ENCODE measurements at places on chromosomes 4 and X.

DNA sequence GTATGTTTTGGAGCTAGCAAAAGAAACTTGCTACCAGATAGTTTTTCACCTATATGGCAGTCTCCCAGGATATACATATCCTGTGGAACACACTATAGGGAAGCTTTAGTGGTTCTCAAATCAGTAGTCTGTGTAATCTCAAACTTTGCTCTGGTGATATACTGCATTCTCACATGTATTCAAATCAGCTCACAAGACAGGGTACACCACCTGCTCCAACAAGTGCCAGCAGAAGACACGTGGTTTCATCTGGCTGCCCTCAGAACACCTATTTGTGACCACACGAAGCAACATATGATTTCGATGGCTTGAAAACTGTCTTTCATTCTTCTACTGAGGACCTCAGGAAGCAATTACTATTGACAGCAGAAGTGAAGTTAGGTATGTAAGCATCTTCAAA is 37.7 kb downstream of the BCLAF3 start:
- DNase-seq = no peak

- peak; percentile 56 for DNase-seq
Measured at GRCh38 chrX:19372547-19373331, 29.0 kb downstream of the PDHA1 start.

DNA sequence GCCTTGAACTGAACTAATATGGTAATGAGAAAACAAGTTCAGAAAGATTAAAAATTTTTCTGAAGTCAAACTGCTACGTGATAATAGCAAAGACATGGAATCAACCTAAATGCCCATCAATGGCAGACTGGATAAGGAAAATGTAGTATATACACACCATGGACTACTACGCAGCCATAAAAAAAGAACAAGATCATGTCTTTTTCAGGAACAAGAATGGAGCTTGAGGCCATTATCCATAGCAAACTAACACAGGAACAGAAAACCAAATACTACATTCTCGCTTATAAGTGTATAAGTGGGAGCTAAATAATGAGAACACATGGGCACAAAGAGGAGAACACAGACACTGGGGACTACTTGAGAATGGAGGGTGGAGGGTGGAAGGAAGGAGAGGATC is 4.3 kb upstream of the RPS3A start:
- DNase-seq = no peak

GRCh38 chr4:79959652-79960051 is 113.4 kb downstream of the ANTXR2 start:
- DNase-seq = peak; percentile 6

GRCh38 chr4:119317990-119318389 is 3.9 kb downstream of the FABP2 start:
- DNase-seq = no peak

DNA sequence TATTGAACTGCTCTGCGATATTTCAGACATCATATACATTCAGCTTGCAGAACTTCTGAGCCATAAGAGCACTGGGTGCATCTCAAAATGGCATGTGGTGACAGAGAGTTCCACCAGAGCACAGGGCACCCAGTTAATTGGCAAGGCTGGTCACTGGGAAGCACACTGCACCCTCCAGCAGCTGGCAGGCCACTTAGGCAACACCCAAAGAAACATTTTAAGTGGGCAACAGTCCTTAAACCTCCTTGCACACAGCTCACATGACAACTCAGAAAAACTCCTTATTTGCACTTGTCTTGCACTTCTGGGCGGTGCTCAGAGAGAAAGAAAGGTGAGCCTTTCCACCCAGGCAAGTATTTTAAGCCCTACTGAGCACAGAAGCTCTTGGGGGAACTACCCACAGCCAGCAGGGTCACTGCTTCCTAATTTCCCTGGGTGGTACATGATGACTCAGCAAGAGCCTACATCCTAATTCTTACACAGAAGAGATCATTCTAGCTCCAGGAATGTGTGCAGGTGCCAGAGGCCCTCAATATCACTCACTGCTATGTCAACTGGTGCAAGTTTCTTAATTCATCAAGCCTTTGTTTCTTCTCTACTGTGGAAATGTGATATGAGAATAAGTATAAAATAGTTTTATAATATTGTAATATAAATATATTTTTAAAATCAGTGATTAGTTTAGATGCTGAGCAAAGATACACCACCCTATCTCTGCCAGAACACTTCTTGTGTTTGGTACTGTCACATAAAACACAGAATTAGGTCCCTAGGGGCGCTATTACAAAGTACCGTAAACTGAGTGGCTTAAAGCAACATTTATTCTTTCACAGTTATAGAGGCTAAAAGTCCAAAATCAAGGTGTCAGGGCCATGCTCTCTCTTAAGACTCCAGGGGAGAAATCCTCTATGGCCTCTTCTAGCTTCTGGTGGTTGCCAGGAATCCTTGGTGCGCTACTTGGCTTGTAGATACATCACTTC is 155.1 kb upstream of the PPARGC1A start:
- peak; percentile 36 for DNase-seq

GRCh38 chr4:138835832-138836533 is 179.6 kb upstream of the NOCT start:
- no peak for DNase-seq

- peak; percentile 70 for DNase-seq
Measured at GRCh38 chr4:29805245-29805644, 914.9 kb upstream of the PCDH7 start.

DNA sequence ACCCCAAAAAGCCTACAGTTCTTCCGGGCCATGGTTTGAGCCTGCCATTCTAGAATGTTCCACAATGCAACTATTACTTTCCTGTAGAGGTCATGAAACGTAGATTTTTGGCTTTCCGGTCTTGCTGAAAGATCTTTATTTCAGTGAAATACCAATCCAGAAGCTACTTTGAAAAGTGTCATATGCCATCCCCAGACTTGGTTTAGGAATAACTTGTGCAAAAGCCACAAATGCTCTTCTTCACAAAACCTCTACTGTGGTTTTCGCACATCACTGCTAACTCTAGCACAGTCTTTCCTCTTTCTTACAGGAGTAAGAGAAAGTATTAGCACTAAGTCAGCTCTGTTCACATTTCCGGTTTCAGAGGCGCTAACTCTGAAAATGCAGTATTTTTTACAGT is 12.7 kb upstream of the CD40LG start:
- no peak for DNase-seq

- DNase-seq = no peak
Measured at GRCh38 chrX:146259207-146259606, 441.6 kb downstream of the SLITRK2 start.

GRCh38 chr4:95360906-95361695 is 187.7 kb downstream of the UNC5C start:
- no peak for DNase-seq

DNA sequence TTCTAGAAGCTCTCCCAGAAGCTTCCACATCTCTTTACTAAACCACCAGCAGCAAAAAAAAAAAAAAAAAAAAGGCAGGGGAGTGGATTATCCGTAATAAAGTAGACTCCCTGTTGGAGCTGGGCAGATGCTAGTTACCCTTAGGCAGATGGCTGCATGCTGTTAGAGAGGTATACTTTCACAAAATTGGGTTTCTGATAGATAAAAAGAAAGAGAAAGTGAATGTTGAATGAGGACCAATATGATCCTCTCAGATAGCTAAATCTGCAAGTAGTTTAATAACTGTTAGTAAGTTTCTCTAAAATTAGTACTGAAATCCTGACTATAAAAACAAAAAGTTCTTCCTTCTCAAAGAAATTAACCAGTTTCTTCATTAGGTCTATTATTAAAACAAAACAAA is 195.4 kb downstream of the ANAPC10 start:
- DNase-seq = no peak

GRCh38 chr4:139795527-139796314 is 130.1 kb downstream of the MGST2 start:
- no peak for DNase-seq

GRCh38 chr4:75714704-75715103 is 9.7 kb upstream of the USO1 start:
- DNase-seq = no peak

GRCh38 chr4:124044867-124045266 is 648.3 kb downstream of the SPRY1 start:
- peak; percentile 3 for DNase-seq

DNA sequence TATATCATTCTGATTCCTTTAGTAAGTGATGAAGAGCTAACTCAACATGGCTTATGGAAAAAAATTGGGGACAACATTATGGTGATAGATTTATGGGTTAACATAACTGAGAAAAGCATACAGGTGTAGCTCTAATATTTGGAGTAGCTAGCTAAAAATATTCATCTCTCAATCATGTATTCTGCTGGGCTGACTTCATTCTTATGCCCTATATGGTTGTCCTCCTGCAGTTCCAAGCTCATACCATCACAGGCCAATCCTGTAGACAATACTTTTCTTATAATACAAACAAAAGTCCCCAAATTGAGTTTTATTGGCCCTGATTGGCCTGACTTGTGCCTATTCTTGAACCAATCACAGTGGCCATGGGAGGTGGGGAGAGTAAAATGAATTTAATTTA is 6.7 kb upstream of the FAM241A start:
- no peak for DNase-seq

DNA sequence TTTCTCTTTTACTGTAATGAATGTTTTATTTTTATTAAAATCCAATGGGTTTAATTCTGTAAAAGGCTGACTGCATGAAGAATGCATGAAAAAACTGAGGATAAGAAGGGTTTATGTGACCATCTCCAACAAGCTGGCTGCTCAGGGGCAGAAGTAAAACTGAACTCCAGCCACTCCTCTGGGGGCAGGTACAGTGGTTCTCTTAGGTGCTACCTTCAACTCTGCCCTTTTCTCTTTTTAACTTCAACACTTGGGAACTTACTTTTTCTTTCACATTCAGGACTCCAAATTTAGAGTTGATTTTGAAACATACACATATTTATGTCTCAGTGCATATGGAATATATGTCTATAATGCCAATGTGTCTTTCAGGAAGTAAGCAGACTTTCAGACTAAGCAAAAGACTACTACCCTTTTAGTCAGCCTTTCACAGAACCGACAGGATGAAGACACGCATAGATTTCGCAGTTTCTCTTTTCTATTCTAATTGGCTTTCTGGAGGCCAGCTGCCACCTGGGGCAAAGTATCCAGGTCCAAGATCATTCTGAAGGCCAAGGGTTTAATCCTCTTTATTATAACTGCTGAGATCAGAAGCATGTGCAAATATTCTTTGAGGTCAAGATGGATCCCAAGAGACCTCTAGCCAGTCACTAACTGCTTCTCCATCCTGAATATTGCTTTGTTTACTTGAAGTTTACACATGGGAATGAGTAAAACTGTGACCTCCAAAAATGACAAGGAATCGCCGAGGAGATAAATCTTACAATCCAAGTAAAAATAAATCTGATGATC is 30.7 kb downstream of the HS3ST1 start:
- no peak for DNase-seq

GRCh38 chrX:124348885-124349453 is 2.6 kb downstream of the SH2D1A start:
- no peak for DNase-seq

DNA sequence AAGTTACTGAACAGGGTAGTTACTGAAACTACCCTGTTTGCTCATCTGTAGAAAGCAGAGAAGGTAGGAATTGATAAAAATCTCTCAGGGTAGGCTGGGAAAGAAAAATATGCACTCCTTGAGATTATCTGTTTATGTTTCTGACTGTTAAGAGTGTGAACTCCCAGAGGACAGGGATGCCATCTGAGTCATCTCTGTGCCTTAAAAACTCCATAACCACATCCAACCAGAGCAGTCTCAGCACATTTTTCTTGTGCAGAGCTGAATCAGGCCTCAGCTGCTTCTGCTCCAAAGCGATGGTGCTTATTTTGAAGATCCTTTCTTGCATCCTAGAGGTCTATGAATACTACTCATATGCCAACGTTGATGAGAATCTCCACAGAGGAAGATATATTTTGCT is 9.9 kb downstream of the CENPVL3 start:
- DNase-seq = no peak

DNA sequence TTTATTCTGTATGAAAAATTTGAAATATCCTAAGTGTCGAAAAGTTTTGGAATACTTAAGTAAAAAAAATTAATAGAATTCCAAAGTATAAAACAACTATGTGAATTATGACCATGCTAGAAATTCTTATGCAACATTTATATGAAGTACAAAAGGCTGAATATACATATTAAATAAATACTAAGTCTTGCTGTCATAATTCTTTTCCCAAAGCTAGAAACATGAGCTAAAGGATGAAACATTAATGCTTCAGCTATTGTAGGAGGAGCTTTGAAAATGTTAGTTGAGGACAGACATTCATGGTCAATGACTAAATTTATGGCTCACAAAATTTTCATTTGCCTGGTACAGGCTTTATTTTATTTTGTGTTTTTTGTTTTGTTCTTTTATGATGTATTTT is 207.3 kb downstream of the GABRB1 start:
- DNase-seq = no peak

- no peak for DNase-seq
Measured at GRCh38 chr4:65014078-65014477, 604.8 kb upstream of the TECRL start.

GRCh38 chrX:2325076-2325784 is 175.5 kb downstream of the DHRSX start:
- no peak for DNase-seq

GRCh38 chr4:157143369-157143768 is 67.4 kb downstream of the GLRB start:
- DNase-seq = no peak

DNA sequence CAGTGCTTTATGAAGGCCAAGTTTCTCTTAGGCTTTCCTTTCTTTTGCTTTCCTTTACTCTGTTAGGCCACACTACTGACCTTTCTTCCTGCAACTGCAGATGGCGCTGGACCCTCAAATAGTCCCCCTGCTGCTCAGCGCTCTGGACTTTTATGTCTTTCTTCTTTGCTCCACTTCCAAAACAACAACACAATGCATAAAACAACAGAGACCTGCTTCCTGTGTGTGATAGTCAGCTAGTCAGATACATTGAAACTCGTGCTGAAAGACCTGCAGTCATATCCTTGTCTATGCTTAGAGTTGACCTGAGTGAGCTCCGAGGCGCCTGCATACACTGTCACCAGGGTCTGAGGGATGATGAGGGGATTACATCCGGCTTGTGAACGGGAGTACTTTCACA is 108.9 kb upstream of the TEX13D start:
- peak; percentile 65 for DNase-seq

GRCh38 chr4:185467101-185467500 is 4.4 kb downstream of the CCDC110 start:
- DNase-seq = no peak

- no peak for DNase-seq
Measured at GRCh38 chrX:129403974-129404669, 119.2 kb downstream of the SMARCA1 start.

All from GM23338 (cell line).